GM12891 (cell line): ENCODE measurements at places on chromosomes 13 and 19.

- no peak for DNase-seq
These were observed 43.1 kb downstream of the ZMYM2 start for GRCh38 chr13:20001366-20002190.

- no peak for DNase-seq
These were observed 243.0 kb downstream of the PCDH17 start for GRCh38 chr13:57874530-57874929.

- DNase-seq = no peak
These were observed 280.8 kb downstream of the DCT start for GRCh38 chr13:94198681-94199080.

GRCh38 chr19:13700621-13701020 is 63.7 kb upstream of the MRI1 start:
- no peak for DNase-seq

DNA sequence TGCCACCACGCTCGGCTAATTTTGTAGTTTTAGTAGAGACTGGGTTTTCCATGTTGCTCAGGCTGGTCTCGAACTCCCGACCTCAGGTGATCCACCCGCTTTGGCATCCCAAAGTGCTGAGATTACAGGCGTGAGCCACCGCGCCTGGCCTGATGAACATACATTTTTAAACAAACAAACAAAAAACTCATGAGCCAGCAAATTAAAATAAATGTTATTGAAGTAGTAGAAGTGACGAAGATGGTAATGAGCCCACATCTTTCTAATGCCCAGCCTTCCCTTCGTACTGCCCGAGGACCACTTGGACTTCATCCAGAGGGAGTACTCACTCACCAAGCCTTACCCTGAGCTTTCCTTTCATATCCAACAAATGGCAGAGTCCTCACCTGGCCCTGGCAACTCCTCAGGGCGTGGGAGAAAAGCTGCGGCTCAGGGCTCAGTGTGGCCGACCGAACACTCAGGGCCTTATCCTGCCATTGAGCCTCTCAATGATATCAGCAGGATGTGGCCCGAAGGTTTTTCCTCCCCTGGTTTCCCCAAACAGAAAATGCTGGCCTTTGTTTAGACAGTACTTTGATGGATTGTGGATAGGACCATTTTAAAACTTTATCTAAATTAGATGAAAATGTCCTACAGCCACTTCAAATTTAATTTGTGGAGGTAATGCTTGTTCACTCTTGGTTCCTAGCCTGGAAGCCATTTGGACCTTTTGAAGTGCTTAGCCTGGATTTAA is 22.8 kb upstream of the ABCC4 start:
- no peak for DNase-seq

GRCh38 chr13:89678466-89679121 is 1668.9 kb upstream of the MIR17HG start:
- DNase-seq = no peak

- DNase-seq = no peak
These were observed 1.1 kb upstream of the DLL3 start for GRCh38 chr19:39497701-39497995.

GRCh38 chr19:48689449-48689848 is 6.3 kb upstream of the FUT2 start:
- no peak for DNase-seq
